ENCODE measurements at places on chromosomes 1 and 21.

GRCh38 chr1:151146072-151146411 lies 389 bp downstream of the SEMA6C start:
- DNase-seq, result no peak

DNA sequence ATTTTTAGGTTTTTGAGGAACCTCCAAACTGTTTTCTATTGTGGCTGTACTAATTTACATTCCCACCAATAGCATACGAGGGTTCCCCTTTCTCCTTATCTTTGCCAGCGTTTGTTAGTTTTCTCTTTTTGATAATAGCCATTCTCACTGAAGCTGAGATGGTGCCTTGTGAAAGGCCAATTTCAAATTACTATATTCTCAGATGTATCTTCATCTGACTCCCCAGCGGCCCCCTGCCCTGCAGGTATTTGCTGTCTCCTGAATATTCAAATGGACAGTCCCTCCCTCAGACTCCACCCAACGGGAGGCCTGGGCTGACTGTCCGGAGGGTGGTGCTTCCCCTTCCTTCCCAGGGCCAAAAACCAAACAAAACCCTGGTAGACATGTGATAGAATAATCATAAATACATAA lies 33.5 kb upstream of the TARBP1 start:
- no peak for DNase-seq

DNA sequence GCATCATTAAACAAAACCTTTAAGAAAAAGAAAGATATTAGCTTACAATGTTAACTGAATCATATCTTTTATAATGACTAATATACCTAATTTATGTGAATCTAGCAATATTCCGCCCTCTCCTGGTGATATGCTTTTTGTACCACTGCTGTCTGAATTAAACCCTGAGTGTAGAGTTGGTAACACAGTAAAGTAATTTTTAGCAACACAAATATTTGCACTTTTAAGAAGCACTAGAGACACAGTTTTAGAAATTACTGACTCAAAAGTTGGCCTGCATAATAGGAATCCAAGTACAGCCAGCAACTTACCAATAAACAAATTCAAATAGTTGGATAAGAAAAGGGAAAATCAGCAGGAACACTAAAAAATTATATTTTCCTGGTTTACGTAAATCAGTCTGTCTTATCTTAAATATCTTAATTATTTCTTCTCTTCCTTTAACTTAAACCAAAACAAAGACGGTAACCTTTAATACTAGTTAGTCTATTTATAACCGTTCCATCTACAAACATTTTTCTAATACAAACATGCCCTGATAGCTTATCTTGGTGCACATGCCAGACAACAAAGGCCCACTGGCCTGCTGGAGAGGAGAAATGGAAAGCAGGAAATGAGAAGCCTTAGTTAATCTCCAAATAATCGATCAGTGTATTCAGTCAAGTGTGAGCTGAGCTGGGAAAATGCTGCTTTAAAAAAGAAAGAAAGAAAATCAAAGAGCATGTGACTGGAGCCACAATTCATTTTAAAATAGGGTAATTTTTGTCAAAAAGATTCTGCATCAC lies 246.0 kb downstream of the RERE start:
- DNase-seq, result no peak

- DNase-seq, result no peak
Observed at GRCh38 chr1:199394856-199395255, 632.7 kb upstream of the NR5A2 start.

GRCh38 chr21:42084079-42084478 lies 13.0 kb downstream of the UMODL1 start:
- DNase-seq, result no peak

DNA sequence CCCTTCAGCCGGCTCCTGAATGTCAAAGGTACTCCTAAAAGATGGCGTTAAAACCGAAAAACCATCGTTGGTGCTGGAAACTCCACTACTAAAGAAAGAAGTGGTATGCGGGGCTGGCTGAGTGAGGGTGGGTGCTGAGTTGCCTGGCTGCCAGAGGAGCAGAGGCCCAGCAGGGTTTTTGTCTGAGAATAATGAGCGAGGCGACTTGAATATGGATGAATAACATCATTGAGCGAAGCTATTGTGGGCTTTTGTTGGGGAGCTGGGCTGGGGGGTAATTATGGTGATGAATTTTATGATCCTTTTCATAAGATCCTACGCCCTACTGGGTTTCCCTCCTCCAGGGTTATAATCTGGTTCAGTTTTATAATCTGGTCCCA lies 2.0 kb downstream of the PDPN start:
- DNase-seq, result no peak

DNA sequence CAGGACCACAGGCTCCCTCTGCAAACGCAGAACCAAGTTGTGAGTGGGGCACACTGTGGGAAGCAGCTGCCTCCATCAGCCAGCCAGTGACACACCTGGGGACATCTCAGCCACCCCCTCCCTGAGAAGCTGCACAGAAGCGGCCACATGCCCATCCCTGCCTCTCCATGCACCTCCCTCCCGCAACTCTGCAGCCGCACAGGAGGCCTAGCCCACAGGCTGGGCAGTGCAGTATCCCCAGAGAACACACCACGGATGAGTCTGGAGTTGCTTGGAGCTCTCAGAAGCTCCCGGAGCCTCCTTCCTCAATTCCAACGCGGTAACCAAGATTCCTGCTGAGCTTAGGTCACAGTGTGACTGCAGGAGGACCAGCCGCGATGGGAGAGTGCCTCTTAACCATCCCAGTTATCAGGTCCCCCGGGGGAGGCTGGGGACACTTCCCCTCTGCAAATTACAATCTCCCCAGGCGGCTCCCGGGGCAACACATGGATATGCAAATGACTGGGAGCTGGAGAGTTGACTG lies 1.2 kb upstream of the WNT3A start:
- DNase-seq, result no peak

- DNase-seq, result no peak
Observed at GRCh38 chr1:245948786-245949185, 558.3 kb downstream of the SMYD3 start.

DNA sequence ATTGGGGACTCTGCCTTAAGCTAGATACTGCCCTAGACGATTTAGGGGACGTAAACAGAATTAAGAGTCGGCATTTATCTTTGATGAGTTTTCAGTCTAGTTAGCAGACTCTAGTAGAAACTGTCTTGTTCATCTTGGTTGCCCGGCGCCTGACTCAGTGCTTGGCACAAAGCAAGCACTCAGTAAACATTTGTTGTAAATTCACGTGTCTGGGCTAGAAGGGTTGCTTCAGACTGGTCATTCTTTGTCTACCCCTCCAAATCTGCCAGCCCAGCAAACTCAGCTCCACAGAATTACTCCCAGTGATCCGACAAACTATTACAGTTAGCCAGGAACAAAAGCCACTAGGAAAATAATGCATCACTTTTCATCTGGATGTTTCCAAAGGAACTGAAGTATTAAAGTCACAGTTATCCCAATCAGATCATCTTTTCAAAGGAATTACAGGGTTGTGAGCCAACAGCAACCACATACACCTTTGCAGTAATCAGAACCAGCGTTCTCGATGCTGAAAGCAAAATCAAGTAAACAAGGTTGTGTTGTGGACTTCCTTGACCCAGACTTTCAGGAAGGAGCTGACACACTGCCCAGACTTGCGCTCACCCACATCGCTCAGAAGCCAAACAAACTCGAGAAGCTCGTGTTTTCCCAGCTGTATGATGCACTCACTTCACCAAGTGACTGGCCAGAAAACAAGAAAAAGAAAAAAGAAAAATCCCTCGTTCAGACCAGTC lies 66.5 kb upstream of the GADD45A start:
- DNase-seq, result no peak

- no peak for DNase-seq
Observed at GRCh38 chr1:153025797-153026196, 5.2 kb upstream of the SPRR1B start.

DNA sequence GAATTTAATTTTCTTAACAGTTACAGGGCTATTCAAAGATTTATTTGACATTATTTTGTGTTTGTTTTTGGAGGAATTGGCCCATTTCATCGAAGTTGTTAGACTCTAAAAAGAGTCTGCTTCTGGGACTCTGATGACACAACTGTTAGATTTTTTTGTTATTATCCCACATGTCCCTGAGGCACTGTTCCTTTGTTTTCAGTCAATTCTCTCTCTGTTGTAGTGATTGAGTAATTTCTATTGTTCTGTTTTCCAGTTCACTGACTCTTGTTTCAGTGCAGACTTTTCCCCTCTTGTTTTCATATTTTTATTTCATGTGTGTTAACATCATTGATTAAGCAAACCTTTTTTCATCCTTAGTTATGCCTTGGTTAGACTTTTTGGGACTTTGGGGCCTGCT lies 325.0 kb downstream of the ZNF326 start:
- DNase-seq, result no peak
